ENCODE measurements at places on chromosomes 11 and 22.

DNA sequence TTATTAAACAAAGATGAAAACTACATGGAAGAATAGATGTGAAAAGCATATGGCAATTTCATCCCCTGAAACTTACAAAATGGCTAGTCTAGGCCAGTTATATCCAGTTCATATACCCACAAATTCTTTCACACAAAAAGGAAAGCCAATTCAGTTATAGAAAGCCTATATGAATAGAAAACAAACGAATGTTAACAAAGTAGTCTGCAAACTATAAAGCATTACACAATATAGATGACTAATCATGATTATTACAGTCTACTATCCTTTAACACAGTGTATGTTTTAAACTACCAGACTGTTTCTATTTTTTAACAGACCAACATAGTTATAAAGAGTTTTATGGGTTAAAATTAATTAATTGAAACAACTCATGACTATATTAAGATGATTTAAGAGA is 12.1 kb downstream of the DCUN1D5 start:
- no peak for DNase-seq

- no peak for DNase-seq
These were observed 86.2 kb downstream of the RPL27A start for GRCh38 chr11:8768625-8769333.

- DNase-seq = no peak
These were observed 181.2 kb upstream of the API5 start for GRCh38 chr11:43130616-43131015.

DNA sequence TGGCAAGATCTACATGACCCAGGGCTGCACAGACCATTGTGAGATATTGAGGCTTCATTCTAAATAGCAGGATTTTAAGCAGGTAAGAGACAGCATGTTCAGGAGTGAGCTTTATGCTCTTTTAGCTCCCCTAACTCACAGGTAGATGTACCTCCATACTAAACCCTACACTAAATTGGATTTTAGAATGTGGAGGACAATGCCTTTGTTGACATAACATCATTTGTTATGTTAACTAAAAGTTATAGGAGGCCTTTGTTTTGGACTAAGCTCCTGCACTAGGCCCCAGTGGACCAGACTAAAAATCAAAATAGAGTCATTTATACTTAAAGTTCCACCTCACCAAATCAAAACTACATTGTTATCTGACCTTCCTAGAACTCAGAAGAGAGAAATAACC is 6.8 kb downstream of the DDIAS start:
- no peak for DNase-seq

GRCh38 chr11:80846979-80847378 is 1406.1 kb upstream of the TENM4 start:
- no peak for DNase-seq

- no peak for DNase-seq
These were observed 41.8 kb upstream of the KCNQ1OT1 start for GRCh38 chr11:2741377-2742131.

DNA sequence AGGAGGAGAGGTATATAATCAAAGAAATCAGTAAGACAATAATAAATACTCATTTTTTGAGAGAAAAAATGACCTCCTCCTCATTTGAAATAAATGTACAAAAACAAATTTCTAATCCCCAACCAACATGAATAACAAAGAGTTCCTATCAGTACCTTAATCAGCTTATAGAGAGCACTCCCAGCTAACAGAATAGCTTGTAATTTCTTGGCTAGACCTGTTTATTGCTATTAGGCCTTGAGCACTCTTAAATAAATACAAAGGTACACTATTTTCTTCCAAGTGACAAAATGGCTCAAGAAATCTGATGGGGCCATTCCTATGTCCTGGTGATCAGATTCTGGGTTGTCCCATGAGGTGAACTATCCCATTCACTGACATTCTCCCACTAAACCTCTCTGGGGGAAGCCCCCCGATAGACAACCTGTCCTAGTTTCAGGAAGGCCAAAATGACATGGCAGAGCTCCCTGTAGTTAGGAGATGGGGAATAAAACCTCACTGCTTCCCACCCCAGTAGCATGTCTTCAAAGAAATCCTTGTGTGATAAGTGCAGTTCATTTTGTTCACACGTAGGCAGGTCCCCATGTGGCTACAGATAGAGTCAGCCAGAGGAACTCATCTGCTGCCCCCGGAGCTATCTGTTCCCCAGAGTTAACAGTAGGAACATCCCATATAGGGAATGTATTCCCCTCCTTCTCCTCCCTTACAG is 385.7 kb downstream of the SOX6 start:
- no peak for DNase-seq

All from activated T-helper 1 cell treated with Interleukin-2 at 50 U/mL for 16 hours (primary cell).